Hypothalamus (tissue), 51 donors: ENCODE measurements at places on chromosomes 1 and 21.

DNA sequence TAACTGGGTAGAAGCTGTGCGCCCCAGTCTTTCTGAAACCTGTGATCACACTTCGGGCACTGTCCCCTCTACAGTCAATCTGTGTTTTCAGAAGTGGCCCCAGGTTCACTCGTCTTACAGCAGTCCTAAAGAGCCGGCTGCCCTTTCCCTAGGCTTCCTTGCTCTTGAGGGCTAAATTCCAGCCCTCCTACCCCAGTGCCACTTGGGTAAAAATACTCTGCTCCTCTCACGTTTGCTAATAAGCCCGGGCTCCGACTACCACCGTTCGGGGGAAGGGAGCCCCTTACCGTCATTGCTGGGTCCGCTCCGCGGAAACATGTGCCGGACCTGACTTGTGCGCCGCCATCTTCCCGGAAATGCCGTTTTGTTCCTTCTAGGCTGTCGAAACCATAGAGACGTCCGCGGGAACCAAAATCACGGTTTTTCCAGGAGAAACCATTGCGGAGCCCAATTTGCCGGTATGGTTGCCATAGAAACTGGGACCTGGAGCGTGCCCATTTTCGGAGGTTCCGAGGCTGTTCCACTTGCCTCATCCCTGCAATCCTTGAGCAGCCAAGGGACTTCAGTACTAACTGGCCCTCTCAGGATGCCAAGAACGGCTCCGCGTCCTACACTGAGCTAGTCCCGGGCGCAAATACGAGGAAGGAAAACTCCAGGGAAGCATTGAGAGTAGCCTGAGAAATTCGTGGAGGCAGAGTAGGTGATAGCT, at the start of gene GPATCH4:
GPATCH4 (minus strand) TSS at position 358 of the 709 bp plus-strand sequence.
- DNase-seq, result peak; percentile 79

GRCh38 chr1:201610858-201611257, 71.9 kb downstream of the NAV1 start:
- DNase-seq, result no peak

- DNase-seq, result no peak
These were observed 92.5 kb upstream of the RGS4 start for GRCh38 chr1:162976628-162977027.

DNA sequence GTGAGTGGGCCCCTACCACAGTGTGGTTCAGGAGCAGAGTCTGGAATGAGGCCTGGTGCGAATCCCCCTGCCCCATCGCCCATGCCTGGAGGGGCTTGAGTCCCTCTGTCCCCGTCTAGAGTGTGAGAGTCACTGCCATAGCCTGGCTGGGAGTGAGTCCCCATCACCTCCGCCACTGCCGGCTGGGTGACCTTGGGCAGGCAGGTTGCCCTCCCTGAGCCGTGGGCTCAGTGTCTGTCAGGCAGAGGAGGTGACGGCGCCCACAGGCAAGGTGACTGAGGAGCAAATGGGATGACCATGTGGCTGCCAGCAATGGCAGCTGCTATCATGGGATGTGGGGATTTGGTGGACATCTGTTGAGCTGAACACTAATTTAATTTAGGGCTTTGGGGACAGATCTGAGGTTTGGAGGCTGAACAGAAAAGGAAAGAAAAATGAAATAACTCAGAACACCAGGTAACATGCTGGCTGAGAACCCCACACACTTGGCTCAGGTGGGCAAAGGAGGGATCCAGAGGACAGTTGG, 38.1 kb upstream of the GPR153 start:
- DNase-seq, result no peak

GRCh38 chr1:191970116-191970515, 188.1 kb upstream of the RGS18 start:
- no peak for DNase-seq
